IPS DF 6.9 (cell line): ENCODE measurements at places on chromosomes 2 and 18.

GRCh38 chr2:34570266-34570872 lies 971.3 kb upstream of the FAM98A start:
- peak; percentile 35 for DNase-seq

DNA sequence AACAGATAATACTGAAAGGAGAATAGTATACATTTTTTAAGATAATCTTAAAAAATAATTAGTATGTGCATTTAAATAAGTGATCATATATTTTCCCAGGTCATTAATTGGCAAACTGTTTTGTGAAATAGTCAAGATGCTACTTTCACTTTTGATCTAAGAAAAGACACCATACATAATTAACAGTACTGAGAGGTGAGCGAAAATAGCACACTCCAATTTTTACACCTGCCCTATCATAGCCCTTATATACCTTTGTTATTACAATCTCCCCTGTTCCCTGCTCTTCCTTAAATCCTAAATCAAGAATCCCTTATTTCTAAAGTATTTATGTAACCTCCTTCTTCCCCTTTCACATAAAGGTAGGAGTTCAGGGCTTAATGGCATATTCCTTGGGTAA lies 500.1 kb upstream of the LRATD1 start:
- DNase-seq: no peak

DNA sequence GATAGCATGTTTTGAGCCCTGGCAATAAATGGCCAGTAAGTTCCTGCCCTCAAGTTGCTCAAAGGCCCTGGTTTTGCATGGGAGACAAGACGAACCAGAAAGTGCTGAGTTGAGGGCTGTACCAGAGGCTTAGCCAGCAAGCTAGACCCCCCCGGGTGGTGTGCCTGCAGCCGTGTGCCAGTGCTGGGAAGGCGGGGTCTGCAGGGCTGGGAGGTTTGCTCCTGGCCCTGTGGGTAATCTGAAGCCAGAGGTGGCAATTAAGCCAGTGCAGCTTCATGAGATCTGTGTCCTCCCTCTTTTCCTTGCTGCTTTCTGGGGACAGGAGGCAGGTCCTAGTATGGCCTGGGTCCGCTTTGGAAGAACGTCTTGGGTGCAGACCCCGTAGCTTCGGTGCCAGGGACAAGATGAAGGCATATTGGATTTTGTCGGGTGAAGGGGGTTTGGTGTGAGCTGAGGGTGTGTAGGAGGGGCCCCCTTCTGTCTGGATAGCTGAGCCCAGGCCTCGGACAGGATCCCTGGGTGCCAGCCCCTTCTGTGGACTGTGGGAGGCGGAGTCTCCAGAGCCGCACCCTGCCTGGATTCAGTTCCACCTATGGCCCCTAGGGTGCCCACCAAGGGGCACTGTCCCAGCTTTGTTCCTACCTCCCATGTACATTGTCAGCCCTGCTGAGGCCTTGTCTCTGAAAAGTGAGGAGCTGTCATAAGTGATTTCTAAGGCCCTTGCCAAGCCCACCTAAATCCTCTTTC lies 15.6 kb downstream of the ATOH8 start:
- no peak for DNase-seq

GRCh38 chr18:23943903-23944624 lies 70.5 kb upstream of the TTC39C start:
- DNase-seq: no peak

GRCh38 chr2:35963357-35963756 lies 392.2 kb upstream of the CRIM1 start:
- DNase-seq: no peak

DNA sequence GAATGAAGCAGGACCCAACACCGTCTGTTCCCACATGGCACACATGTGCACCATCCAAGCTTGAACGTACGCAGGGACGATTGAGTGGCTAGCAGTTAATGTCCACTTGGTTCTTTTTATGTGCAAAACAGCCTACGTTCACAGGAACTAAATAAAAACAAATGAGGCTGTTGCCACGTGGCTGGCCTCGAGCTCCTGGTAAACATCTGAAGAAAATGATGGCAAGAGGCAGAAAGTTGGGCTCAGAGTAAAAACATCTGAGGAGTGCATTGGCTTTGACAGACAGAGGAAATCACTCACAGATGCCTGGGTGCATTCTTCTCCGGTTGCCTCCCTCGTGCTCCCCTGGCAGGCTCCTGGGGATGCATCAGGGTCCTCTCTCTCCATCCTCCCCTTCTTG lies 177.9 kb downstream of the NRP2 start:
- DNase-seq: no peak

DNA sequence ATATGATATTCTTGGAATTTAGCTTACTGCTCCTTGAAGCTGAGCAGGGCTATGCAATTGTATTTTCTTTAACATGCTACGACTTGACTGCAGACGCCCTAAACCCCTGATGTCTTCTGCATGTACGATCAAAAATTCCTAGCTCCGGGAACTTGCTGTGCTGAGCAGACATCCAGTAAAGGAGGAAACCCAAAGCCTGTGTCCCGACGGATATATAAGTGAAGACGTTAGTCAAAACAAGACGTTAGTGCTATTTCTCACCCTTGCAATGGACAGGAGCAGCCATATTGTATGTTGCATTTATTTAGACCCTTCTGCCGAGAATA lies 51.5 kb downstream of the SETBP1 start:
- DNase-seq: no peak

DNA sequence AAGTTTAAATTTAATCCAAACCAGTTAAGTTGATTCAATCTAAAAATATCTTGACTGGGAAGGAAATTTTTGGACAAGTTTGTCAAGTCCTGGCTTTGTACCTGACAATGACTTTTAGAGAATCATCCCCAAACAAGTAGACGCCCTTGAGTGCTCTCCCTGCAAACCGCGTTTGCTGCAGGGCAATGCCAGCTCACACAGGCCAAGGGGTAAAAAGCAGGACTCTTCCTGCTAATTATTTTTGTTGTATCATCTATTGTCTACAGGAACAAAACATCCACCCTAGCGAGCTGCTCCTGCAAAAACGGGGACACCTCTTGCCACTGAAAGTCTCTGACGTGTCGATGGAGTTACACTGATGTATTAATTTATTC lies 10.9 kb downstream of the ID2 start:
- DNase-seq: no peak

- DNase-seq: no peak
Measured at GRCh38 chr18:1425679-1426078, 521.0 kb downstream of the ADCYAP1 start.

- DNase-seq: no peak
Measured at GRCh38 chr2:128623776-128624761, 305.4 kb upstream of the HS6ST1 start.

DNA sequence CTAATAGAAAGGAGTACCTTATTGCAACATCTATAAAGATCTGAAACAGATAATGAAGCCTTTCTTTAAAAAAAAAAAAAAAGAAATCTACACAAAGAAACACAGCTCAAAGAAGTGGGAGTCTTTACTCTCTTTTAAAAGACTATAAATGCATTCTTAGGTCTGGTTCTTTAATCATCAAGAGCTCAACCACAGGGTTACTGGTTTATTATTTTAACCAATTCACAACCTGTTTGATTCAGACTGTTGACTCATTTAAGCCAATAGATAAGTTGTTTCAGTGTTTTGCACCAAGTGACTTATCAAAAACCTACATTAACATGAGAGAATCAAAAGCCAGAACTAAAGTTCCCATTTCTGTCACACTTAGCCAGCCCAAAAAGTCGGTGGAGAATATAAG lies 93.1 kb downstream of the TCF4 start:
- no peak for DNase-seq

- no peak for DNase-seq
Measured at GRCh38 chr2:177529166-177529565, 136.6 kb downstream of the AGPS start.

DNA sequence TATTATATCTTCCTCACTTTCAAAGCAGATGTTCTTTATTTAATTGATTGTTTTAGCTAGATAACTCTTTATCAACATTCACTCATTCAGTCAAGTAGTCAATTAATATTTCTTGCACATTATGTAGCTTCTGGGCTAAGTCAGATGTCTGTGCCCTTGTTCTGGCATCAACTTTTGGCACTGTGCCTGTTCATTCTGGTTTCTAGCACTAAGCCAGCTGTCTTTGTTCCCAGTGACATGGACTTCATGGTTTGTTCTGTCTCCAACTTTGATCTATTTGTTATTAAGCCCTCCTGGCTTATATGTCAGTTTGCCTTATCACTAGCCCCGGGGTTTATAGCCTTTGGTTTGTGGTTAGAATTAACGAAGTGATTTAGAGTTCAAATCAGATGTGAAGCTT lies 247.9 kb upstream of the SYT4 start:
- DNase-seq: no peak

- no peak for DNase-seq
Measured at GRCh38 chr2:222883420-222883819, 22.6 kb downstream of the ACSL3 start.

DNA sequence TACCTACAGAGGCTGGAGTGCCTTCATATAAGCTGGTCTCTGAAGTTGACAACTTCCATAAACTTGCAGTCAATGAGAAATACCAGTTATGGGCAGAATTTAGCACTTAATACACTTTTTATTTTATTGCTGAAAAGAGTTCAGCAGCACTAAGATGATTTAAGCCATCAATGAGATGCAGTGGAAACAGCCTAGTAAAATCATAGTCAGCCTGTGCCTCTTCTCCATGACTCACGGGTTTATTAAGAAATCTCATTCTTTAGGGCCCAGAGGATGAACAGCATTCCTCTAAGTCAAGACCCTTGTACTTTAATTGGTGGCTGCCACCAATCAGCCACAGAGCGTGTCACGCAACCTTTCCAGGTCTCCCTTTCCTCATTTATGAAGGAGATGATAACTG lies 1357.9 kb upstream of the CELF4 start:
- DNase-seq: no peak

- DNase-seq: no peak
Measured at GRCh38 chr2:101367508-101367907, 19.8 kb downstream of the CREG2 start.

DNA sequence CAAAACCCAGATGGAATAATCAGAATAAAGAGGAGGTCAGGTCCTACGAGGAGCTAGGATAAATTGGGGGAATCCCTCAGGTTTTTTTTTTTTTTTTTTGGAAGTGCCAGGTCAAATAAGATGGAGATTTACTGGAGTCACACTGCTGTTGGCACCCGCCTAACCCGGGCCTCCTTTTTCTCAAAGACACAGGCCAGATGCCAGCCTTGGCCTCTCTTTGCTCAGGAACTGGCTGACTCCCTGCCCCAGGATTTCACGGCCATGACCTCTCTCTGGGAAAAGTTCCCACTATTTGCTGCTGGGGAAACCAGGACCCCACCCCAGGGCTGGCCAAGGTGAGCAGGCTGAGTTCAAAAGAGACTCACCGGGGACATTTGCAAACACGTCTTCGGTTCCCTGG lies 2.5 kb downstream of the CD8A start:
- DNase-seq: no peak
